ENCODE measurements at places on chromosomes 13 and 19.
A peak's percentile ranks its signal among the peaks of the same experiment; 100 is the strongest.

GRCh38 chr13:67023130-67023876 lies 206.8 kb downstream of the PCDH9 start:
- peak; percentile 90 for DNase-seq

DNA sequence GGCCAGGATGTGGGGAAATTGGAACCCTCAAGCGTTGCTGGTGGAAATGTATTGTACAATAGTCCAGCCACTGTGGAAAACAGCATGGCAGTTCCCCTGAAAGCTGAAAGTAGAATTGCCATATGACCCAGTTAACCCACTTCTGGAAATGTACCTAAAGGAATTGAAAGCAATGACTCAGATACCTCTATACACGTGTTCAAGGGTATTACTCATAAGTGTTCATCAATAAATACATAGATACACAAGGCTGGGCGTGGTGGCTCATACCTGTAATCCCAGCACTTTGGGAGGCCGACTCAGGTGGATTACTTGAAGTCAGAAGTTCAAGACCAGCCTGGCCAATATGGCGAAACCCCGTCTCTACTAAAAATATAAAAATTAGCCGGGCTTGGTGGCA lies 71.9 kb upstream of the IRS2 start:
- no peak for DNase-seq

DNA sequence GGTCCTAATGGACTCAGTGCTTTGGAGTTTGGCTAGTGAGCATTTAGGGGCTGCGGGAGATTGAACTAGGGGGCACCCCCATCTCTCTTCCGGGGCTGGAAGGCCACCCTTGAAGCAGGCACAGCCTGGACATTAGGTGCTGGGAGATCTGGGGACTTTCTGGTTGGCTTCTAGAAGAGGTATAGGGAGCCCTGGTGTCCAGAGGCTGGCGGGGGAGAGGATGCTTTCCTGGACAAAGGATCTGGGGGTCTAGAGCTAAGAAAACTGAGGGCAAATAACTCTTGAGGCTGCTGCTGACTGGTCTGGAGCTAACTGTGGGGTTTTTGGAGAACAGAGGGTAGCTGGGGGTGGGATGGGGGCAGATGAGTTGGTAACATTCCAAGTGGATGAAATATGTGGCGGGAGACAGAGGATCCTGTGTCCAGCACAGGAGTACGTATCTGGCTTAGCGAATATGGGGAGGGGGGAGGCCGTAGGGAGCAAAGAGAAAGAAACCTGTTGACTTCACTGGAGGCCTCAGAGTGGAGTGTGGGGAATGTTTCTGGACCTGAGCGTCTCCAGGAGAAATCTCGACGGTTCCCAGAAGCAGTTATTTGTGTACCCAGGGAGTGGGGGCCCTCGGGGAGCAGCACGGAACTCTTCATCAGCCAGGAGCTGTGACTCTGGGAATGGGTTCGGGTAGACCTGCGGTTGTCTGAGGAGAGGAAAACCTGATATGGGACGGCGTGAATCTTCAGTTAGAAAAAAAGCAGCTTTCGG lies 1.4 kb downstream of the HNRNPUL1 start:
- peak; percentile 6 for DNase-seq

- DNase-seq: no peak
These were observed 6.3 kb upstream of the ATP11A start for GRCh38 chr13:112683581-112683980.

DNA sequence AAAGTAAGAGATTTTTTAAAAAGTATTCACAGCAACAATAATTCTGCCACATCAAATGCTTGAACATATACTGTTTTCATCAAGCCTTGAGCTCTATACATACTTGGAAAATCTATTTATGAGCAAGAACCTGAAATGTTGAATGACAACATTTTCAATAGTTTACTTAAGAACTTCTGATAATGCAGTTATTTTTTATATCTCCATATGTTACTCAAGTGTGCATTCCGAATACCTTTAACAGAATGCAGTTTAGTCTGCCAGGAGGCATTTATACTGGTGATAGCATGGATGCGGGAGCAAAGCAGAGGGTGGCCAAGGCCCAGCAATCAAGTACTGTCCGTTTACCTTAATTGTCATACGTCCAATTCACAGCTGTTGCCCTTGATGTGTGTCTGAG lies 589.5 kb downstream of the KCTD12 start:
- DNase-seq: no peak

DNA sequence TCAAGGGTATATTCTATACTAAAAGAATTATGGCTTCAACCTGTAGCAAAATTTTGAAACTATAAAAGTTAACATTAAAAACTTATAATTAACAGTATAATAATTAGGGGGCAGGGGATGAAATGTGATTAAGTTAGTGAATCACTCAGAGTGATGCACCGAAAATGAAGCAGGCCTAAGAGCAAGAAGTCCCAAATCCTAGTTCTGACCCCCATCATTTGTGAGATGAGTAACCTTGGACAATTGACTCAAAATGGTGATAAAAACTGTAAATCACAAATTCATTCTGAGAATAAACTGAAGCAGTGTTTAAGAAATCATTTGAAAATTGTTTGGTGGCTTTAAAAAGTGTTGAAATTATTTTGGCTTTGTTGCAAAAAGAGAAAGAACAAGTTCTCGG lies 56.8 kb downstream of the KLF12 start:
- DNase-seq: no peak

DNA sequence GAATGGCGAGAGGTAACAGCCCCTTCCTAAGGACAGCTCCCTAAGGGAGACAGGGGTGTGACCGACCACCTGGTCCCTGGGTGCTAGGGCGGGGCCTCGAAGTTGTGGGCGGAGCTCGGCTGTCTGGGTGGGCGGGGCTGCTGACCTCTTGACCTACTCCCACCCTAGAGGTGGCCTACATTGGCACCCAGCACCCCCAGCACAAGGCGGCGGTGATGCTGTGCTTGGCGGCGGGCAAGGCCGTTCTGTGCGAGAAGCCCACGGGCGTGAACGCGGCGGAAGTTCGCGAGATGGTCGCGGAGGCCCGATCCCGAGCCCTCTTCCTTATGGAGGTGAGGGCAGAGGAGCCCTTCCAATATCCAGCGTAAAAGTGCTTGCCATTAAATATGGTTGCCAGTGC lies 2.4 kb downstream of the DHDH start:
- DNase-seq: no peak

- DNase-seq: peak; percentile 29
These were observed 70.3 kb downstream of the DHRS12 start for GRCh38 chr13:51733374-51734298.

DNA sequence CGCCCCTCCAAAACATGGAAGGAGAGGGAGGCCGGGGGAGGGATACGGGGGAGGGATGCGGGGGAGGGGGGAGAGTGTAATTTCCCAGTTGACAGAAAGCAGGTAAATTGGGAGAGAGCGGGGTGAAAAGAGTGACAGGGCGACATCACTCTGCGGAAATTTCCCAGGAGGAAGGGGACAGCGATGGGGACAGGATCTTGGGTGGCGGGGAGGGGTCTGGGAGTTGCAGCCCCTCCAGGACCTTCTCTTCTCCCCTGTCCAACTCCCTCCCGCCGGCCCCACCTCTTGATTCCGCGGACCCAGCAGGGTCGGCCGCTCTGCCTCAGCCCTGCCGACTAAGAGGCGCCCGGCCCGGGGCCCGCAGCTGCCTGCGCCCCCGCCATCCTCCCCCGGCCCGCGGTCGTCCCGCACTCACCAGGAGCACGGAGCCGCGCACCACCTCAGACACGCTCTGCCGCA lies 108.0 kb upstream of the DOCK9 start:
- DNase-seq: no peak
